ENCODE measurements at places on chromosomes 7 and 10. TPM values are rescaled to one million over a fixed set of nuclear protein-coding genes. Genes with fewer than 3 reads are reported as not detected.

The STEAP4 gene
- total RNA-seq, result 1.8 TPM

The GATA3 gene
- not detected for total RNA-seq

The CCDC7 gene
- total RNA-seq, result 16.2 TPM

The ANXA7 gene
- total RNA-seq, result 125 TPM

The FLNC gene
- 107 TPM for total RNA-seq

The CALML5 gene
- not detected for total RNA-seq

The TRIM50 gene
- not detected for total RNA-seq

The SDK1 gene
- total RNA-seq, result 0.24 TPM

The GLI3 gene
- 29.3 TPM for total RNA-seq

The VCL gene
- 577 TPM for total RNA-seq

The POLL gene
- total RNA-seq, result 17.5 TPM

The TLX1 gene
- not detected for total RNA-seq
